ENCODE measurements at places on chromosomes 1 and 21.

DNA sequence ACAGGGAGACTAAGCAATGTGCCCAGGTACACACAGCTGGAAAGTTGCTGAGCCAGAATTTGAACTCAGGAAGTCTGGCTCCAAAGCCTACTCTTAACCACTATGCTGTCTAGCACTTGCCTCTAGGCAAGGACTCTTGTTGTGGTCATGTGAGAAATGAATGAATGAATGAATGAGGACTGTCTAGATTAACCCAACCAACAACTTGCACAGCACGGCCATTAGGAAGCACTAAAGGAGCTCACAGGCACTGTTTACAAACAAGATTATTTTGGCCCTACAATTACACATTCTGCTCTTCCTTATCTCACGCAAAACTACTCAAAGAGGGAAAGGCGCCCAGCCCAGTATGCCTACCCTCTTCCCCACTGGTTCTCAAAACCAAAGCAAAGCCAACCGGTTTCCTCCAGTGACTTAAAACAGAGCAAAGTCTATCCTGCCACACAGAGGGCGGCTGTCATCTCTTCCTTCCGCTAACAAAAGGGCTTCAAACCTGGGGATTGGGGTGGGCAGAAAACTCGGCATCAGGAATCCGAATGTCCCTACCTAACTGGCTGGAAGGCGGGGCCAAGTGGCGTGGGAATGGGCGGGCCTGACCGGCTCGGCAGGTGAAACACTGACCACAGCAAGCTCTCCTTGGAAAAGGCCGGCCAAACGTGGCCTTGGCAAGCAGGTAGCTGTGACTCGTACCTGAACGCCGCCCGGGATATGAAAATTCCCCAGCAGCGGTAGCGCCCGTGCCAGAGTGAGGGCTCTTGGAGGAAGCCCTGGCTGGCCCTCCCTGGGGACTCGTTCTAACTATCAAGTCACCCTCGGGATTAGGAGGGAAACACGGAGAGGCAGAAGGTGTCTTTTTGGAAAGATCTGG is 948 bp downstream of the STK40 start:
- DNase-seq, result peak; percentile 37

DNA sequence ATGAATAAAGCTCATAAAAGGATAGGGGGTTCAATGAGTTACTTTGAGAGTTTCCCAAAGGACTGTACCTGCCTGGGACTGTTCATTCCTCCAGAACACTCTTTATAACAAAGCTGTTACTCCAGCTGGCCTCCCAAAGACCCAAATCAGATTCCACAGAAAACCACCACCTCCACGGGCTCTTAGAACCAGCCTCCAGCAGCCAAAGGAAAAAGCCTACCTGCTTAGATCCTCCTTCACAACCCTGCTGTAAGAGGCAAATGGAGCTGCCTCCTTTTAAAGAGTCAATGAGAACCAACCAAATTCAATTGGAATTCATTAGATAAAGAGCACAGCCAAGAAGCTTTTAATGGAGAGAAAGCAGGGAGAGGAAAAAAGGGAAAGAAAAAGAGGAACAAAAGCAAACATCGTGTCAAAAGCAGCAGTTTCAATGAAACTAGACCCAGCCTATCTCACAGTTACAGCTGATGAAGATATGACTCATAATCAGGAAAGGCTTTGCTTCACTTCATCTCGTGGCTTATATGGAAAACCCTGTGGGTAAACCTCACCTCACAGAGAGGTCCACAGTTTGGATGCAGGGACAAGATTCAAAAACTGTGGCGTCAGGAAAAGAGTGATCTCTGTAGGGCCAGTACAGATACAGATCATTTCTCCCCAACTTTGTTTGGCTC is 27.8 kb upstream of the FMO4 start:
- no peak for DNase-seq

- DNase-seq, result no peak
Measured at GRCh38 chr1:239810061-239810481, 281.6 kb upstream of the FMN2 start.

DNA sequence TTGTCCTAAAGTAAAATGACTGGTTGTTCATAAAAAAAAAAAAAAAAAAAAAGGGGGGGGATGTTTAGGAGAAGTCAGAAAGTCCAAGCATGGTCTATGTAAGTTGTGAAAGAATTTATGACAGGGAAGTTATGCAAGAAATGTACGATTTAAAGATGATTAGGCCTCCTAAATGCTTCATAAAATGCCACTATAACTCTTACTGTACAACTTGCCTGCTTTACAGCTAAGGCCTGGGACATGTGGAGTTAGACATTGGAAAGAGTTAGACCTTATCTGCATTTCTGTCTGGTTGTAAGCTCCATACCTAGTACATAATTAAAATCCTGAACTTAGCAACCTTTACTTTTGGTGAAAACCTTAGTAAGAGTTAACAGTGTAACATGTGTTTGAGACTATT is 150.0 kb downstream of the TPR start:
- DNase-seq, result no peak

- DNase-seq, result no peak
Measured at GRCh38 chr1:20291645-20292084, 990 bp downstream of the VWA5B1 start.

DNA sequence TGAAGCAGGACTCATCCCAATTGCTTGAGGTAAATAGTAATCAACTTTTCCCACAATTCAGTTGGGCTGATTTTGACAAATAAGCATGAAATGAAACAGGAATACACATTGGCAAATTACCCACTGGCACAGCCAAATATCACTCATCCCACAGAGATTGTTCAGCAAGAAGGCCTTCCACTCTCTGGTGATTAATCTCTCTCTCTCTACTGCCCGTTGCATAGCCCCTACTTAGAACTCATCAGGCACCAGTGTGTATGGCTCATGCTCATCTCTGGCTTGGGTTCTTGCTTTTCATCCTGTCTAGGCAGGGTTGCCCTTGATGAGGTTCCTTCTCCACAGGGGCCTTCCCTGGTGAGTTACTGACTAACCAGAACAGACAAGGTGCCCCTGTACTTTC is 1.1 kb downstream of the BSDC1 start:
- peak; percentile 10 for DNase-seq

DNA sequence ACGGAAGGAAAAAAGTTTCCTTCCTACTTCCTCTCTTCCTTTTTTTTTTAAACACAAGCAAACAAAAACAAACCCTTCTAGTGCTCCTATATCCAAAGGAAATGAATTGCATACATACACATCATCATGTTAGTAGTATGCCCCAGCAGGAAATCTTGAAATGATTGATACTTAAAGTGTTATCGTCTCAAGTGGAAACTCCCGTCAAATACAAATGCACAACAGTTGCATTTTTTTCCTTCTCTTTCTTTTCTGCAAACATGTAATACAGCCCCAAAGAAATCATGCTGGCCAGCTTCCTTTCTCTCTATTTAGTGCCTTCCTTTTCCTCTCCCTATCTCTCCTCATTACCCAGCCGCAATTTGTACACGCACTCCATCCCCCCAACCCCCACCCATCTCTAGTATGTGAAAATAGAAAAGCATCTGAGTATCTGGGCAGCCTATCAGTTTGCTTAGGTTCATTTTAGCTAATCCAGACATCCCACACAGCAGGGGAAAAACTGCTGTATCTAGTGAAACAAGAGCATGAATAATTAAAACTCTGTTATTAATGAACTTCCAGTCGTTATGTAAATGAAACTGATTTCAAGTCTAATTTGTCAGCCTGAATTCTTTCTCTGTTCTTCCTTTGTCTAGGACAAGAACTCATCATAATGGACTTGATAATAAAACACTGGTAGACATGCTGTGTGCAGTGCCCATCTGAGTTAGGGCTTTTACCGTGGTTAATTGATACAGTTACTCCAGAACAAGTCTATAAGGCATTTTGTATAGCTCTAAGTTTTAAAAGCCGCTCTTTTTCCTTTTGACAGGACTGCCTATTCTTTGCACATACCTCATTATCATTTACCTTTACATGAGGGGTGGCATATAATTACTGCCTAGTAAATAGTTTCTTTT is 336.5 kb upstream of the ADGRL2 start:
- DNase-seq, result no peak

DNA sequence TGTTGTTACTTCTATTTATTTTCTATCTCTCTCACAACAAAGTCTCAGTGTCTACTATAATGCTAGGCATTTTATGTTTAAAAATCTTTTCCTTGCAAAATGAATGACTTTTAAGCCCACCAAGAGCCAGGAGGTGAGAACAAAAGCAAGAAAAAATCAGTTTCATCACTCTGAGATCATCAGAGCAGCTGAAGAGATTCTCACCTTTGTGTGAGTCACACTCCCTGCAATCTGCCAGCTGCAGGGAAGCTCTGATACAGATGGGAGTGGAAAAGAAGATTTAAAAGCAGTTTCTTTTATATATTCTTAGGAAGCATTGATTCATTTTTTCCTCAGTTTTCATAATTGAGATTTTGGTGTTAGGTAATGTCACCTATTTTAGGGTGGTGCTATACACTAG is 107.6 kb downstream of the LHX9 start:
- peak; percentile 34 for DNase-seq

GRCh38 chr1:216310776-216311175 is 112.5 kb downstream of the USH2A start:
- peak; percentile 55 for DNase-seq

GRCh38 chr1:44158871-44159270 is 17.4 kb upstream of the KLF18 start:
- no peak for DNase-seq

GRCh38 chr1:70874818-70875217 is 172.8 kb downstream of the PTGER3 start:
- no peak for DNase-seq

DNA sequence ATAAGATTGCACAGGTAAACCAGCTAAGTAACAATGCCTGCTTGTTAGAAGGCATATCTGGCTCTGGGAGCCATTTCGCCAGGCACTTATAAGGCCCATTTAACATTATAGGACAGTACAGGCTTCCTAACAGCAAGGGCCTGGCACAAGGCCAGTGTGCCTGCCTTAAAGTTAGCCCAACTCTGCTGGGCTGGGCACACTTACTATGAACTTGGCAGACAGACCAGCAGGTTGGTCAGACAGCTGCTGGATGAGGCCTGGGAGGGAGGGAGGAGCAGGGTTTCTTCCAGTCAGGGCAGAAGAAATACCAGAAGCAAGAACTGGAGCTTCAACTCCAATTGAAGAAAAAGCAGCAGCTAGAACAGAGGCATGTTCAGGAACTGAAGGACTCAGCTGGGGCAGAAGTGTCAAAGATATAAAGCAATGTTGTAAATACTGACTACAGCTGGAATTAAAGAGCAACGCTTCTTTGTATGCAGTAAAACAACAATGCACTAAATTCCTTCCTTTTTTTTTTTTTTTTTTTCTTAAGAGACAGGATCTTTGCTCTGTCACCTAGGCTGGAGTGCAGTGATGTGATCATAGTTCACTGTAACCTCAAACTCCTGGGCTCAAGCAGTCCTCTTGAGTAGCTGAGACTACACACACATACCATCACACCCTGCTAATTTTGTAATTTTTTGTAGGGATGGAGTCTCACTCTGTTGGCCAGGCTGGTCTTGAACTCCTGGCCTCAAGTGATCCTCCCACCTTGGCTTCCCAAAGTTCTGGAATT is 4.9 kb downstream of the CACHD1 start:
- peak; percentile 5 for DNase-seq

DNA sequence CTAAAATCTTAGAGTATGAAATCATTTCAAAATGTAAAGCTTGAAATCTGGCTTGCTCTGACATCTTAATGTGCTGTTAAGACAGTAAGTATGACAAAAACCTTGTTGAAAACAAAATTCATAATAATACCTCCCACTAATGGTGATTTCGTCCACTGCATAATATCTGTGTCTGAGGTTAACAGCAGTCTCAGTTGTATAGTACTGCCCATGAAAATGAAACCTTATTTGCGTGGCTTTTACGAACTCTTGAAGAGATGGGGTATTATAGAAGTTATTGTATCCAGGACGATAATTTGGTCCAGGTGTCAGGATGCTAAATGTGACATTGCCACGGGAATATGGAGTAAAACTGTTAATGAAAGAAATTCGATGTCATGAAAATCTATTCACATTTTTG is 99.9 kb downstream of the USH2A start:
- DNase-seq, result no peak

GRCh38 chr1:112312315-112312714 is 83.7 kb upstream of the CTTNBP2NL start:
- DNase-seq, result no peak

DNA sequence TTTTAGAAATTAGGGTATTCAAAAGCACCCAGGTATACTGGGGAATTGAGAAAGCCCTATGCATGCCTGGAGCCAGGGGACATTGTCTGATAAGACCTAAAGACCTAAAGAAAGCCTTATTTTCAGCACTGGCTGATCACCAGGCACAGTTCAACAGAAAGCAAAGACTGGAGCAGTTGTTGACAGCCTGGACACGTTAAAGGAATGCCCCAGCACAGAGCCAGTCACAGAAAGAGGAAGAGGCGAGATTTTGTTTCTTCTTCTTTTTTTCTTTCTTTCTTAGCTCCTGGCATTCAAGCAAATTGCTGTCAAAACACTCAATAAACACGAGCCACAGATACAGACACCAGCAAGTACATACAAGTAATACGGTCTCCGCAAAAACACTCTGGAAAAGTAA is 40.4 kb downstream of the RNF187 start:
- DNase-seq, result no peak

DNA sequence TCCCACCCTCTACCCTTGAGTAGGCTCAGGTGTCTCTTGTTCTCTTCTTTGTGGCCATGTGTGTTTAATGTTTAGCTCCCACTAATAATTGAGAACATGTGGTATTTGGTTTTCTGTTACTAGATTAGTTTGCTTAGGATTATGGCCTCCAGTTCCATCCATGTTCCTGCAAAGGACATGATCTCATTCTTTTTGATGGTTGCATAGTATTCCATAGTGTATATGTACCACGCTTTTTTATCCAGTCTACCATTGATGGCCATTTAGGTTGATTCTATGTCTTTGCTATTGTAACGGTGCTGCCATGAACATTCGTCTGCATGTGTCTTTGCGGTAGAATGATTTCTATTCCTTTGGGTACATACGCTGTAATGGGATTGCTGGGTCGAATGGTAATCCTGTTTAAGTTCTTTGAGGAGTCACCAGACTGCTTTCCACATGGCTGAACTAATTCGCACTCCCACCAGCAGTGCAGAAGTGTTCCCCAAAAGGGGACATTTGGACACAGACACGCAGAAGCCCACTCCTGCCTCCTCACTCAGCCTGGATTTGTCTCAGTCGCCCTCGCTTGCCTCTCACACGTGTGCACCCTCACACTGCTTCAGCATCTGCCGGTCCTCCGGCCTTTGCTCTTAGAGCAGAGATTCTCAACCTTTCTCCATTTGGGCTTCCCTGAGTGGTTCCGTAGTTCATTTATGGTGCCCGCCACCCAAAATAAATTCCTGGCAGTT is 3.7 kb downstream of the MX2 start:
- DNase-seq, result no peak

- DNase-seq, result peak; percentile 79
Measured at GRCh38 chr1:64966158-64966971, at the start of gene JAK1. Gene JAK1, minus strand, starts transcription at chr1:64966549. Its CDS starts 80,285 bp downstream, at chr1:64886264.

DNA sequence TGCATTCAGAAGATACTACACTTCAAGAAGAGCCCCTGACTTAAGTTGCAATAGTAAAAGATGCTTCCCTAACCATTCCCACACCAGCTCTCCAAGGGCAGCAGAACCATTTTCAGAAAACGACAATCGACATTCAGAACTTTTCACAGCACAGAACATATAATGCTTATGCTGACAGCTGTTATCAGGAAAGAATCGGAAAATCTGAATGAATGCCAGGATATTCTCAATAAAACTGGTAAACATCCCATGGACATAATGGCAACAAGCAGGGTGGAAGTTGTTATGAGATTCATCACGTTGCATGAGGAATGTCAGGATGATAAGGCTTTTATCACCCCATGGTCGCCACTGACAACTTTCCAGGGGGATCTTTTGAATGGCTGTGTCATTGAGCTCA is 246.6 kb upstream of the CHRM3 start:
- no peak for DNase-seq
